ENCODE measurements at places on chromosomes 12 and 14. TPM values are rescaled to one million over a fixed set of nuclear protein-coding genes. Genes with fewer than 3 reads are reported as not detected.

Gene DDN
- 85.4 TPM for polyA plus RNA-seq

Gene EPS8
- polyA plus RNA-seq = 63.3 TPM

DNA sequence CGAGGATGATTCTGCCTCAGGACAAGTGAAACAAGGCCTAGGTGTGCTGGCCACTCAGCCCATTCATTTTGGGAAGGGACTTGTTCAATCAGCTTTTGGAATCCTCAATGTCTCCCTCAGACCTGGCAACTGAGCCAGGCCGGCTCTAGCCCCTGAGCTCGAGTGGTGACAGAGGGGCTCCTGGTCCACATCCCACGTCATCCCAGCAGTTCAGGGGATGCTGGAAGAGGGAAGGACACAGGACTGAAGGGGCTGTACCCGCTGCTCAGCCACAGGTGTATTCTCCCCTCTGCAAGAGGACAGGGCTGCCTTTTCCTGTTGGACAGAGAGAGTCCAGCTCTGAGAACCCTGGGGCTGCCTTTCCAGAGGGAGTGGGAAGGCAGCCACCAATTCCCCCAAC is 244.6 kb upstream of the SFSWAP start:
- DNase-seq = no peak

- DNase-seq = no peak
Measured at GRCh38 chr12:45987340-45987727, 3.0 kb downstream of the SCAF11 start.

GRCh38 chr12:82525616-82526015 is 161.1 kb upstream of the TMTC2 start:
- no peak for DNase-seq

DNA sequence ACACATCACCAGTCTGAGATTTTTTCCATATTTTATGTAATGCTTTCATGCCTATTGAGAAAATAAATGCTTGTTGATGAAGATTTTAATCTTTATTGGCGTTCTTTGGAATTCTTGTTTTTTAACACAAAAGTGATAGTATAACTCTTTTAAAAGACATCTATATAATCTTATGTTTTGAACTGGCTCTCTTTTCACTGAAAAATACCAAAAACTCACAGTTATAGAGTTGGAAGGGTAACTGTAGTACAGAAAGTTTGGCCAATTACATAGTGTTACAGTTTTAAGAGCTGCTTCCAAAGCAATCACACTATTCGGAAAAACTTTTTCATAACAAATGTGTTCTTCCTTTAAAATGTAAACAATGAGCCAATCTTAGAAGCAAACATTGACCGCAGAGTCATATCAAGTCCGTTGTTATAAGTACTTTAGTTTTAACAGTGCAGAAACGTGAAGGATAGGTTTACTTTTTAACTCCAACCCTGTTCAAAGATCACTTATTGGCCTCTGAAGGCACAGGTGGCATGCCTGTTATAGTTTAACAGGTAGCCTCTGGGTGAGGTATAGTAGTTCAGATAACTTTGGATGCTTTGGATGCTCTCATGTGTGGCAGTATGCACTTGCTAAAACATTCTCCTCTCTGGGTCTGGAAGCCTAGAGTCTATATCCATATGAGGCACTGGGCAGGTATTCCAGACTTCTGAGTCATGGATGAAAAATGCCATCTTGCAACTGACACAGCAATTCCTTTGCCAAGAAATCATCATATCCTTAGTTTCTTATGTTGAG is 12.1 kb upstream of the NTN4 start:
- DNase-seq = no peak

DNA sequence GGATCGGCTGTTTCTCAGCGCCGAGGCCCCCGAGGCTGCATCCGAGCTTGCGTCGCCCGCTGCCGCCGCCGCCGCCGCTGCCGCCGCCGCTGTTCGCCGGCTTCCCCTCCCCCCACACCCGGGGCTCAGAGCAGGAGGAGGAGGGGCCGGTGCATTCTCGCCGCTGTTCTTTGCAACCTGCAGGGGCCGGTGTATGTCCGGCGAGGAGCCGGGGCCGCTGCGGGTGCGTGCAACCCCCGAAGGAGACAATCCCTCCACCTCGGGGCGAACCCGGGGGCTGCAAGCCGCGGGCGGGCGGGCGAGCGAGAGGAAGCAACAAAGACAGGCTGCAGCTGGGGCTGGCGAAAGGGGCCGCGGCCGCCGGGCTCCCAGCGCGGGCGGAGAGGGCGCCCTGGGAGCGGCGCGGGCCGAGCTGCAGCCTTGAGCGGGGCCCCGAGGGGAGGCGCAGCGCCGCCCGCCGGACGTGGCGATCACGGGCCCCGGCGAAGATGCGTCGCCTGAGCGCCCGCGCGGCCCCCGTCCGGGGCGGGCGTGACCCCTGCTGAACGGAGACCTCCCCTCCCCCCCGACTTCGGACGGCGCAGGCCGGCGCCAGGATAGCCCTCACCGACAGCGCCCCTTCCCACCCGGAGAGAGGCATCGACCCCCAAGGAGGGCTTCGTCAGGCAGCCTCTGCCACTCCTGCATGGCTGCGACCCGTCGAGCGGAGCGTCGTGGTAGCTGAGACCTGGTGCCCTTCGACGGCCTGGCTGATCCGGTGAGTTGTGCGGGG is 702 bp downstream of the FAM222A start:
- DNase-seq = no peak

DNA sequence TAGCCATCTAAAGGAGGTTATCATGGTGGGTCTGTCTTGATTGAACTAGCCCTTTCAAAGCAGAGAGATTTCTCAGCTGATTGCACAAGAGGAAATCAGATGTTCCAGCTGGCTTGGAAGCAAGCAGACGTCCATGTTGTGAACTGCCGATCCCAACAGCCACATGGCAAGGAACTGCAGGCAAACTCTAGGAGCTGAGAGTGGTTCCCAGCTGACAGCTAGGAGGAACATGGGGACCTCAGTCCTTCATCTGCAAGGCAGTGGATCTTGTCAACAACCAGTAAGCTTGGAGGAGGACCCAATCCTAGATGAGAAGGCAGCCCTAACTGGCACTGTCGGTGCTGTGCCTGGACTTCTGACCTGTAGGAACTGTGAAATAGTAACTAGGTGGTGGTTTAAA is 7.7 kb downstream of the ACVR1B start:
- no peak for DNase-seq
